ENCODE measurements at places on chromosomes 2 and 18. TPM values are rescaled to one million over a fixed set of nuclear protein-coding genes. Genes with fewer than 3 reads are reported as not detected.
A peak's percentile ranks its signal among the peaks of the same experiment; 100 is the strongest.

MYO3B gene
- 0.07 TPM for total RNA-seq

CFAP65 gene
- not detected for total RNA-seq

AMER3 gene
- total RNA-seq: not detected

ARHGEF4 gene
- 5.6 TPM for total RNA-seq

RSAD2 gene
- total RNA-seq: 4.1 TPM

FEV gene
- total RNA-seq: not detected

TANC1 gene
- total RNA-seq: 9.9 TPM

CAPN10 gene
- 8.0 TPM for total RNA-seq

ERFE gene
- 0.80 TPM for total RNA-seq

DNA sequence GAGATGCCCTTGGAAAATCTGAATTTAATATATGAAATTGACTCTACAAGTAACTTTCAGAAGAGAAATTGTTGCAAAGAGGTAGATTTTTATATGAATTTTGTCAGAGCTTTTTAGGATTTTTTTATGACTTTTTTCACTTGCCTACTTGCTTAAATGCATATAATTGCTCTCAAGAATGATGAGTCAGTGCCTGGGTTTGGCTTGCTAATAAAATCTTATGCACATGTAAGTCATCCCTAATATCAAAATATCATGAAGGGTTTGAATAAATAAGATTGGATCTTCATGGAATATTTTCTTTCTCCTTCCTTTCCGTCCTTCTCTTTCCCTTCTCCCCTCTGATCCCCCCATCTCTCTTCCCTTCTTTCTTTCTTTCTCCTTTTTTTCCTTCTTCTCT, 354.1 kb downstream of the TXNL1 start:
- H3K4me1 ChIP-seq: no peaks in the 10 kb centered on the region
- no peaks in the 10 kb centered on the region for H3K36me3 ChIP-seq
- H3K4me3 ChIP-seq: no peak overlapping the region
- H3K27me3 ChIP-seq: no peaks in the 10 kb centered on the region
- DNase-seq: no peak
- no peak overlapping the region for H3K27ac ChIP-seq

DNA sequence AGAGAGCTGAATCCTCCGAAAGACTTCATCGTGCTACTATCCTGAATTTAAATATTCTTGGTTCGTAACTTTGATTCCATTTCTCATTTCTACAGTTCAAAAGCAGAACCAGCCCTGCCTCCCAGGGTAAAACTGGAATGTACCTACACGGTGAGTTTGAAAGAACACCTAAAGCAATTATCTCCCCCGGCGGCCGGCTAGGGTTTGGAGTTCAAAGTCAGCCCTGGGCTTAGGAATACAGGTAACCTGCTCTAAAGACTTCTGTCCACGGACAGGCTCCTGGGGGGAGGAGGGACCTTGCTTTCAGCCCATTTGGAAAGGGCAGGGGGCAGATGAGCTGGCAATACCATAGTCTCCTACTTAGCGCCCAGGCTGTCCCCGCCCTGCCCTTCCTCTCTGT, 32.3 kb downstream of the CYP27C1 start:
- H3K27me3 ChIP-seq: no peaks in the 10 kb centered on the region
- no peaks in the 10 kb centered on the region for H3K36me3 ChIP-seq
- H3K4me3 ChIP-seq: no peak overlapping the region

DNA sequence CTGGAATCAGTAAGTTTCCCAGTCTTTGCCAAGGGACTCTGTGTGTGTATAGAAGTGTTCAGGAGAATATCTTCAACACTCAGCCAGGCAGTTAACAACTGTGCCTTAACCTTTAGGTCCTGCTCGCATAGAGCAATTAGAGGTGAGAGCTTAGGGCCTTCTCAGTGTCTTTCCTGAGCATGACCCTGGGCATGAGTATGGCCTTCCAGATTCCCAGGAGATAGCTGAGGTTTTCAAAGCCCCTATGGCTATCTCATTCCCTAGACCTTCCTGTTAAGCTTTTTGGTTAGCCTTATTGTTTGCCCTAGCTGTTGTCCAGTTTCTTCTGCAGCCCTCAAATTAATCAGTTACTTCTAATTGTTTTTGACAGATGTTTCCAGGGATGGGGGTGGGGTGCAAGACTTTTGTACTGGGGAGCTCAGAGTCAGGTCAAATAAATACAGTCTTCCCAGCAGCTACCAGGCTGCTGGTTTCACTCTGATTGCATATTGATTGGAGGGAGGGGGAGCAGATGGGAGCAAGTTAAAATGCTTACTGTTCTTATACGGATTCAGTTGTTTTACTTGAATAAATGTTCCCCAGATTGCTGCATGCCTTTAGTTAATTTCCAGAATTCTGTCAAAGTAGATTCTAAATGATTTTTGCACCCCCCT, 23.1 kb downstream of the PDK1 start:
- no peaks in the 10 kb centered on the region for H3K36me3 ChIP-seq
- H3K4me1 ChIP-seq: no peaks in the 10 kb centered on the region
- DNase-seq: no peak
- no peak overlapping the region for H3K27ac ChIP-seq

DNA sequence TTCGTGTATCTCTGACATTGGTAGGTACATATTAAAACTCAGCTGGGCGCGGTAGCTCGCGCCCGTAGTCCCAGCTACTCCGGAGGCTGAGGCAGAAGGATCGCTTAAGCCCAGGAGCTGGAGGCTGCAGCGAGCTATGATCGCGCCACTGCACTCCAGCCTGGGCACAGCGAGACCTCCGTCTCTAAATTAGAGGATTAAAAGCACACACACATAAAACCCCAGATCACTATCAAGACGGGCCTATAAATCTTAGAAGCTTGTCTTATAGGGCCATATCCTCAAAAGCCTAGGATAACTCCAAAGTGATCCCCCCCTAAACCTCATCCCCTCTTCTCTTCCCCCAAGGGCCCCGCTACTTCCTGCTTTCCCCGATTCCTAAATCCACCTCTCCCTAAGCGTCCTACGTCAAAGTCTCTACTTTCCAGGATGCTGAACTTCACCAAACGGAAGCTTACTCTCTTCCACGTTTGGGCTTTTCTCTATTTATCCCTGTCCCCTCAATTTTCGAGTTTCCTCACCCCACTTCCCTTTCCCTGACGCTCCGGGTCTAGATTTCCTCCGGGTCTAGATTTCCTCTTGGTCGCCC, 707 bp downstream of the KRCC1 start:
- no peak for DNase-seq
- H3K4me3 ChIP-seq: peak overlapping the region; percentile 90
- no peaks in the 10 kb centered on the region for H3K36me3 ChIP-seq
- H3K27me3 ChIP-seq: no peaks in the 10 kb centered on the region
- H3K4me1 ChIP-seq: peaks cover 37% of the 10 kb centered on the region

GRCh38 chr2:200809506-200810251, 2.0 kb upstream of the BZW1 start:
- peak overlapping the region; percentile 99 for H3K27ac ChIP-seq
- H3K36me3 ChIP-seq: peaks cover 16% of the 10 kb centered on the region
- H3K27me3 ChIP-seq: no peaks in the 10 kb centered on the region
- no peak for DNase-seq
- H3K4me1 ChIP-seq: peaks cover 27% of the 10 kb centered on the region
- H3K4me3 ChIP-seq: no peak overlapping the region

GRCh38 chr2:235083822-235084221, 132.0 kb downstream of the SH3BP4 start:
- H3K36me3 ChIP-seq: no peaks in the 10 kb centered on the region
- no peak overlapping the region for H3K27ac ChIP-seq
- DNase-seq: no peak

DNA sequence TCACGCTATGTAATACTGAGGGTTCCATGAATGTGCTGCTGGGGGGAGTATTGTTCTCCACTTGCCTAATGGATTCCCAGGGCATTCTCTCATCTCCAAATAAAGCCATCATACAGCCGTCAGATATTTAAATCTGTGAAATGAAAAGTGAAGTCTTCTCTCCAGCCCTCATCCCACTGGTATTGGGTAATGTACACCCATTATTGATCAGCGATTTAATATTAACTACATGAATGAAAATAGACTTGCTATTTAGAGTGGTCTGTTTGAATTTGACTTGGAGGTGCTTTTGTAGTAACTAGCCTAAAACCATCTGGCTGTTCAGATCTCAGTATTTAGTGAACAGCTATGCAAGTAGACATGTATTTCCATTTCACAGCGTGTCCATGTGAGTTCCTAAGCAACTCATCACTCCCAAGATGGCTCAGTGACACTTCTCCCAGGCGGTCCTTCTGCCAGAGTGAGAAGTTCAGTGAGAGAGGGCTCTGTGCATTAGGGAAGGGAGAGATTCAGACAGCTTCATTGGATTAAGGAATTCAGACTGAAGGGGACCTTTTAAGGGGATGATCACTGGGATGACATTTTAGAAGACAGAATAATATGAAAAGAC, 140.7 kb downstream of the WDSUB1 start:
- H3K4me3 ChIP-seq: no peak overlapping the region
- no peak overlapping the region for H3K27ac ChIP-seq
- no peaks in the 10 kb centered on the region for H3K27me3 ChIP-seq
- DNase-seq: no peak

- DNase-seq: no peak
- H3K27ac ChIP-seq: no peak overlapping the region
- no peak overlapping the region for H3K4me3 ChIP-seq
- no peaks in the 10 kb centered on the region for H3K4me1 ChIP-seq
- H3K27me3 ChIP-seq: no peaks in the 10 kb centered on the region
Measured at GRCh38 chr2:206201075-206201848, 41.6 kb downstream of the EEF1B2 start.

- no peak overlapping the region for H3K27ac ChIP-seq
- no peak for DNase-seq
Measured at GRCh38 chr2:67237288-67237687, 159.8 kb upstream of the ETAA1 start.

- H3K27me3 ChIP-seq: no peaks in the 10 kb centered on the region
- peak overlapping the region; percentile 84 for H3K27ac ChIP-seq
- H3K4me1 ChIP-seq: peaks cover 23% of the 10 kb centered on the region
- DNase-seq: no peak
- peak overlapping the region; percentile 83 for H3K4me3 ChIP-seq
- no peaks in the 10 kb centered on the region for H3K36me3 ChIP-seq
Measured at GRCh38 chr2:15560140-15560987, 770 bp downstream of the NBAS start.

DNA sequence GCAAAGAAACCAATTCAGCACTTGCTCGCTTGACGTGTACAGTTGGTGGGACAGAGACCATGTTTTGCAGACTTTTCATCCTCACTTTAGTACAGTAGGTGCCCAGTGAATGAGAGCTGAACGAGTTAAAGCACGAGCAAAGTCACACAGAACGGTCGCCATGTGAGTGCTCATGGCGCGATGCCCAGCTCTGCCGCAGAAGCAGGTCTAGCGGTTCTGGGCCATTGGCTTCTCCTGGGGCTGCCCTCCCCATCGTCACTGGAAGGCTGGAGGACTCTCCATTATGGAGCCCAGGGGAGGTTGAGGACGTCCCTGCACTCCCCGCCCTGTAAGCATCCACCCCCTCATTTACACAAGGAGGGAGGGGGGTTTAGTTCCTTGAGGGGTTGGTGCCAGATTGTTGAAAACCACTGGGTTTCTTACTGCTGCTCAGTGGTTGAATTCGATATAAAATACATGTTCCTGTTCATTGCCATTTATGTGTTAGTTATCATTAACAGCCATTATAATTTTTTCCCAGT, 24.9 kb downstream of the PTGR3 start:
- no peak overlapping the region for H3K4me3 ChIP-seq
- H3K36me3 ChIP-seq: no peaks in the 10 kb centered on the region
- H3K27me3 ChIP-seq: no peaks in the 10 kb centered on the region
- no peak for DNase-seq
- no peak overlapping the region for H3K27ac ChIP-seq

DNA sequence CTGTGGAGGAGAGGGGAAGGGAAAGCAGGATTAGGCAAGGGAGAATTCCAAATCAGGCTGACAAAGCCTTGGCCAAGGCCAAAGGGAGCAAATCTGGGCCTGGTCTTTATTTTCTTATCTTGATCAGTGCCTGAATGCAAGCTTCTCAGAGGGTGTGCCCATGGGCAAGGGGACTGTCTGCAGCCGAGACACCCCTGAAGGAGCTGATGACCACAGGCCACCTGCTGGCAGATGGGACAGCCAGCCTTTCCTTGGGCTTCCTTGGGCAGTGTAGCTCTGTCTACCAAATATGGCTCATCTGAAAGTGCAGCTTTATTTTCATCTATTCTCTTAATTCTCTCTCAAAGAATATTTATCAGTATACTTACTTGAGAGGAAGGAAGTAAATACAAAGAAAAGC, 117.0 kb downstream of the PKP4 start:
- no peak overlapping the region for H3K27ac ChIP-seq
- no peak overlapping the region for H3K4me3 ChIP-seq
- H3K36me3 ChIP-seq: no peaks in the 10 kb centered on the region
- no peak for DNase-seq
- no peaks in the 10 kb centered on the region for H3K4me1 ChIP-seq
- H3K27me3 ChIP-seq: no peaks in the 10 kb centered on the region

- no peaks in the 10 kb centered on the region for H3K36me3 ChIP-seq
- H3K4me3 ChIP-seq: no peak overlapping the region
- no peaks in the 10 kb centered on the region for H3K27me3 ChIP-seq
- no peak for DNase-seq
Measured at GRCh38 chr2:44579837-44580230, 218.1 kb downstream of the CAMKMT start.

DNA sequence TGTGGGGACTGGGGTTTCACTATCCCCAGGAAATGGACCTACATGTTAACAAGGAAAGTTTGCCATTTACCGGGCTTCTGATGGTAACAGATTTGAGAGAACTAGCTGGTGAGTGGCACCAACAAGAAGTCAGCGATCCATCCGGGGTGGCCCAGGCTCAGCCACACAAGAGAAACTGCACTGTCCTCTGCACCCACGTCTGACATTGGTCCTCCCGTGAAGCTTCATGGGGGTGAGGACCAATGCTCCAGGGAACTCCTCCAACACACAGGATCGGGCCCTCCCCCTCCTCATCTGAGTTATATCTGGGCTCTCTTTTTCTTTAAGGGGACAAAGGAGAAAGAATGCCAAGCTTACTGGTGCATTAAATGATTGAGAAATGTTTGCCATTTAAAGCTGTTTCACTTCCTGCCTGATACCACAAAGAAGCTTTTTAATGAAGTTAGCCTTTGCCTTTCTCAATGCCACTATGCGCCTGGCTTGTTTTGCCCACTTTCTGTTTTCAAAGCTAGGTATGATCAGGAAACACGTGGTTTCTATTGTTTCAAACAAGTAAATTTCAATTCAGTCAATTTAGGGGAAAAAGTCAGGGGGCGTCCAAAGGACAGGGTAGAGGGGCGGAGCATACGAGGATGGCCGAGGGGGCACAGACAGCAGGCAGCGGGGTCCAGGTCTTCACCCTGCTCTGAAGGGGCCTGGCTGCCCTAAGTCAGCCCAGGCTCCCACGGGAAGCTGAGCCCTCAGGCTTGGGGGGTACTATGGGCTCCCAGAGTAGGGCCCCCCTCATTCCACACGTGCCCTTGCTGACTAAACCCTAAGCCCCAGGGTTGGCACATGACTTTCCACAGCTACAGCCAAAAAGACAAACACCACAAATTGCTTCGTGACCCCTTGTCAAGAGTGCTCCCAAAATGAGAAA, 204.0 kb upstream of the ID2 start:
- no peaks in the 10 kb centered on the region for H3K27me3 ChIP-seq
- no peaks in the 10 kb centered on the region for H3K4me1 ChIP-seq
- no peaks in the 10 kb centered on the region for H3K36me3 ChIP-seq
- no peak overlapping the region for H3K4me3 ChIP-seq
- no peak overlapping the region for H3K27ac ChIP-seq

All from gastrocnemius medialis (tissue), 4 donors.